ENCODE measurements at places on chromosomes 2 and 18.

- no peak for DNase-seq
- no peak overlapping the region for H3K27ac ChIP-seq
- H3K36me3 ChIP-seq = no peaks in the 10 kb centered on the region
- H3K27me3 ChIP-seq = no peaks in the 10 kb centered on the region
These were observed 111.6 kb upstream of the TACR1 start for GRCh38 chr2:75310876-75311275.

- H3K27me3 ChIP-seq = peaks cover 3% of the 10 kb centered on the region
- H3K27ac ChIP-seq = no peak overlapping the region
- no peaks in the 10 kb centered on the region for H3K4me1 ChIP-seq
- DNase-seq = no peak
- H3K36me3 ChIP-seq = no peaks in the 10 kb centered on the region
These were observed 30.2 kb downstream of the MCFD2 start for GRCh38 chr2:46885376-46885775.

GRCh38 chr2:88342749-88343148 lies 109.7 kb downstream of the FOXI3 start:
- no peaks in the 10 kb centered on the region for H3K4me1 ChIP-seq
- H3K27me3 ChIP-seq = no peaks in the 10 kb centered on the region
- no peaks in the 10 kb centered on the region for H3K36me3 ChIP-seq
- no peak overlapping the region for H3K27ac ChIP-seq
- no peak overlapping the region for H3K4me3 ChIP-seq

DNA sequence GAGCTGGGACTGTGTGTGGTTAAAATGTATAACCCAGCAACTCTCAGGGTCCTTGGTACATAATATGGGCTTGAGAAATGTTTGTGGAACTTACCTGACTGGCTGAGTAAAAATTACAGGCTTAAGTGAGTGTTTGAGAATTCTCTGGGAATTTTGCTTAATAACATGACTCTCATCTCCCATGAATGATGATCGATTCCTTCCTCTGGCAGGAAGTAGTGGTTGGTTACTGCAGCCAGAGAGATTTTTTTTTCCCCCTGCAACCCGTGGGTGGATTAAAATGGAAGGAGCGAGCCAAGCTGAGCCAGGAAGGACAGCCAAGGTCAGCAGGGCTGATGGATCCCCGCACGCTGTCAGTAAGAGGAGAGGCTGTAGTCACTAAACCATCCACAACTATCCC lies 40.6 kb upstream of the RFX8 start:
- no peak for DNase-seq
- H3K27ac ChIP-seq = no peak overlapping the region
- H3K4me3 ChIP-seq = no peak overlapping the region
- H3K36me3 ChIP-seq = no peaks in the 10 kb centered on the region
- no peaks in the 10 kb centered on the region for H3K27me3 ChIP-seq
- H3K4me1 ChIP-seq = peaks cover 17% of the 10 kb centered on the region

- no peak for DNase-seq
- H3K4me3 ChIP-seq = no peak overlapping the region
- no peaks in the 10 kb centered on the region for H3K27me3 ChIP-seq
- H3K36me3 ChIP-seq = no peaks in the 10 kb centered on the region
- H3K4me1 ChIP-seq = no peaks in the 10 kb centered on the region
These were observed 189.5 kb downstream of the TFCP2L1 start for GRCh38 chr2:121095257-121096080.

DNA sequence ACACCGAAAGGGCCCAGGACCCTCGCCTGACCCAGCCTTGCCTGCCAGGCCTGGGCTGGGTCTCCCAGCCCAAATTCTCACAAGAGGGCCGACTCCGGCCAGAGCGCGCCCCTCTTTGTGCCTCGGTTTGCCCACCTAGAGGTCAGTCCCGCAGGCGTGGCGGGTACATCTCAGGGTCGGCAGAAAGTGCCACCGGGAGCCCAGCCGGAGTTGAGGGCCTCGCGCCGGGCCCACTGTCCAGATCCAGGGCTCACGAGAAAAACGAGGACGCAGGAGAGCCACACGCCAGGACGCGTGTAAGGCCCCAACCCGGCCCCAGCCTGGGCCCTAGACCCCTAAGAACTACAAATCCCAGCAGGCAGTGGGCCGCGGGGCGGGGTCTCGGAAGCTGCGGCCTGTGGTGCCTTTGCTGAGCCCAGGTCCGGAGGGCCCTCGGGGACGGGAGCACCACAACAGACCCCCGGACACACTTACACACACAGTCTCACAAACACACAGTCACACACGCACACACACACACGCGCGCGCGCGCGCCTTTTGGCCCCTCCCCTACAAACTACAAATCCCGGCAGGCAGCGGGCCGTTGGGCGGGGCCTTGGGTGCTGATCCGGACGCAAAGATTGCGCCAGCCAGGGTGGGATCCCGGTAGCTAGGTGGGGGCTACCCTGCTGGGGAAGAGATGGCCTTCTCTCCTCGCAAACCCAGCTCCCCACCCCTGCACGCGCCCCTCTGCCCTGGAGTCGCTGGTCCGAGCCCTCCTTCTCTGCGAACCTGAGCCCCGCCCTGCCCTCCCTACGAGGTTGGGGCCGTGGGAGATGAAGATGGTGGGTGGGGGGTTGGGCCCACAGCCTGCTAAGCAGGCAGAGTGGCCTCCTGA lies at the start of gene SH2D6:
SH2D6 (plus strand) TSS at position 583 of the 877 bp plus-strand sequence. CDS start 10,752 bp downstream, outside the sequence.
- no peaks in the 10 kb centered on the region for H3K27me3 ChIP-seq
- peak within 1 kb of the TSS; percentile 85 for H3K27ac ChIP-seq
- peak within 1 kb of the TSS; percentile 81 for H3K4me3 ChIP-seq
- DNase-seq = peak; percentile 92
- H3K36me3 ChIP-seq = no peaks in the 10 kb centered on the region

- no peak overlapping the region for H3K4me3 ChIP-seq
- DNase-seq = no peak
- no peaks in the 10 kb centered on the region for H3K36me3 ChIP-seq
- H3K27ac ChIP-seq = no peak overlapping the region
- no peaks in the 10 kb centered on the region for H3K4me1 ChIP-seq
These were observed 112.2 kb upstream of the NCKAP5 start for GRCh38 chr2:133680343-133681049.

- H3K27ac ChIP-seq = peak overlapping the region; percentile 97
- H3K4me1 ChIP-seq = peaks cover 32% of the 10 kb centered on the region
- no peaks in the 10 kb centered on the region for H3K36me3 ChIP-seq
- peak; percentile 73 for DNase-seq
- H3K4me3 ChIP-seq = peak overlapping the region; percentile 90
These were observed 2.0 kb upstream of the CAPN10 start for GRCh38 chr2:240584486-240585031.

- peak overlapping the region; percentile 3 for H3K4me3 ChIP-seq
- peaks cover 53% of the 10 kb centered on the region for H3K4me1 ChIP-seq
- H3K36me3 ChIP-seq = no peaks in the 10 kb centered on the region
- H3K27ac ChIP-seq = no peak overlapping the region
- no peak for DNase-seq
- no peaks in the 10 kb centered on the region for H3K27me3 ChIP-seq
These were observed 23.3 kb upstream of the CREB1 start for GRCh38 chr2:207506426-207506825.

DNA sequence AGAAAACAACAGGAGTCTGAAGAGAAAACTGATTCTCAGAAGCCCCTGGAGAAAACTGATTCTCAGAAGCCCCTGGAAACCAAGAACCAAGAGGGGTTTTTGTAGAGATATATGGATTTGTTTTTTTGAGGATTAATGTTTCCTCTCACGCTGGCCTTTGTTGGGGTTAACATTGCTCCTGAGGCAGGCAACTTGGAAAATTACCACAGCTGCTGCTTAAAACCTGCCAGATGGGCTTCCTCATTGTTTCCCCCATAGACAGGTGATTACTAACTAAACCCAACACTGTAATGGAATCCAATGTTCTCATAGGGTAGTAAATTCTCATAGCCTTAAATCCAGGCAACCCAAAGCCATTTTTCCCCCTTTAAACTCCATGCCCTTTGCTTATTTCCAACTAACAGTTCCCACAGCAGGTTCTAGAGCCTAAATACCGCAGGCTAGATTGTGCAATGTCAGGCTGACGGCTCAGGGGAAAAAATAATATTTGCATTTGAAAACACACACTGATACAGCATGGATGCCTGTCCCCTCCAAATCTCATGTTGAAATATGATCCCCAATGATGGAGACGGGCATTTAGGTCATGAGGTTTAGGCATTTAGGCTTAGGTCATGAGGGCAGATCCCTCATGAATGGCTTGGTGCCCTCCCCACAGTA lies 272.3 kb upstream of the PKDCC start:
- no peak overlapping the region for H3K4me3 ChIP-seq
- H3K36me3 ChIP-seq = no peaks in the 10 kb centered on the region
- H3K27me3 ChIP-seq = no peaks in the 10 kb centered on the region
- H3K27ac ChIP-seq = no peak overlapping the region

Measured in B cell (primary cell).